ENCODE measurements at places on chromosomes 2 and 18. TPM values are rescaled to one million over a fixed set of nuclear protein-coding genes. Genes with fewer than 3 reads are reported as not detected.

DNA sequence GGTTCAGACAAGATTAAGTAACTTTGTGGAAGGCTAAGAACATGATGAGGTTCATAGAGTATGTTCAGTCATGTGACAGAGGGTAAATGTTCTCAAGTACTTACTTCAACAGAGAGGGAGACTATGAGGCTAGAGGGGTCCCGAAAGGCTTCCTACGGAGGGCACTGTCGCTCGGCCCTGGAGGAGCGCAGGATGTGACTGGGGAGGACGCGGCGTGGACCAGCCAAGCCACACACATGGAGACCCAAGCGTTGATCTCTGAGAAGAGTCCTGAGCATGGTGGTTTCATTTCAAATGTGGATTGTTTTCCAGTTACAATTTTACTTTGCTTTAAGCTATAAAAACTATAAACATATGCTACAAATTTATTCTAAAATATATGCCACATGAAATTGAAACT lies 227.5 kb downstream of the PTGR3 start:
- DNase-seq: no peak

- no peak for DNase-seq
Observed at GRCh38 chr2:208983486-208983885, 440.4 kb upstream of the MAP2 start.

DNA sequence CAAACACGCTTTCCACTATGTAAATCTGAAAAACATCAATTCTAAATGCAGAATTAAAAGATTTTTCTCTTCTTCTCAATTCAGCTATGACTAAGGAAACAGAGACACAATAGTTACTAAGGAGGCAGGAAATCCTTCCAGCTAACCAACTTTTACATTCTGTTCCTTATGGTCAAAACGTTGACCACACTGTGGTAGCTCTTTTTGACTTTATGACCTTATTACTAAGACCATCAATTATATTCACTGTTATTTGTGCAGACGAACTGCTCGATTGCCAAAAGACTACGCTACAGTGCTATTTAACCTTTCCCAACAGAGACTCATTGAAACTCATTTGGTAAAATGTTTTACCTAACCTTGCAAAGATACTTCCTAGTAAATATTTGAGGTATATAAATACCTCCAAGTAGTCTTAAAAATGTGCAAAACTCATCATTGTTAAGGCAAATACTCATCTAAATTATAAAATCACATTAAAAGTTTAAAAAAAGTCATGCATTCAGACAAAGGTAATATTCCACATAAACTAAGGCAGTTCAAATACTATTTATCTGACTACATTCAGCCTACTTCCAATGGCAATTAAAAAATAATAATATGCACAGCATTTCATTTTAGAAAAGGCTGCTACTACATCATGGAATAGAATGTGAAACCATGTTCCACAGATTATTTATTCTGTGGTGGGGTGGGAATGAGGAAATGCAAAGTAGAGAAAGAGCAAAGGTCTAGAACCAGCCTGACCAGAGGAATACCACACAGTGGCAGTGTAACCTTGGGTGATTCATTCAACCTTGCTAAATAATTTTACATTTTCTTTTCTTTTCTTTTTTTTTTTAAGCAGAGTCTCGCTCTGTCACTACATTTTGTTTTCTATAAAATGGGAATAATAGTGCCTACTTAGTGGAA lies 139.9 kb downstream of the THADA start:
- DNase-seq: no peak

DNA sequence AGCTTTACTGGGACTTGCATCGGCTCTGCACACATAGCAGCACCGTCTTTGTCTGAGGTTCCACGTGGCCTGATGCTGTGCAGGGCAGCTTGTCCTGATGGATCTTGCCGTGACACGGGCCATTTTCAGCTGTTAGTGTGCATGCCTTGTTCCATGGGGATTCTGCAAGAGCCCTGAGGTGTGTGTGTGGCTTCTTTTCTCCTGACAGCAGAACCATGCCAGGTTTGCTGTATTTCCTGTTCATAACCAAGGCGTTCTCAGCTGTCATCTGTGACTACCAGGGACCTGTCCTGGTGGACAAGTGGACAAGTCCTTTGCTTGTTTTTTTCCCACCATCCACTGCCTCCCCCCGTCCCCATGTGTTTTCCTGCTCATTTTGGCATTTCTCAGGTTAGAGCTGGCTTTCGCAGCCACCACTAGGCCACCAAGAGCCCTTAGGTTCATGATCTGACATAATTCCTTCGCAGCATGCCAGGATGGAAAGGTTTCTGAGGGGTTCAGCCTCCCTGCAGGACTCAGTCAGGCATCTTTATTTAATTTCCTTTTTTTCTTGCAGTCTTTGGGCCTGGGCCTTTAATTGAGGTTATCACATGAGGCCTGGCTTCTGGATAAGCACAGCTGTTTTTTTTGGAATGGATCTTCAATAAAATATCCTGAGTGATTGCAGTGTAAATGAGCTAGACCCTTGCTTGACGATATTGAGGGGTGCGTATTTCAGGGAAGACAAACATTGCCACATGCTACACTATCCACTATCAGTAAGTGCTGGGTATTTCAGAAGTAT lies 139.4 kb downstream of the NCK2 start:
- DNase-seq: no peak

FLACC1 gene
- 3.1 TPM for total RNA-seq
